PC-9 (cell line): ENCODE measurements at places on chromosomes 11 and 22. TPM values are rescaled to one million over a fixed set of nuclear protein-coding genes. Genes with fewer than 3 reads are reported as not detected.

The MMP13 gene
- total RNA-seq, result not detected in 2 replicates

The AP1B1 gene
- 43.9 and 50.8 TPM in 2 replicates for total RNA-seq

The EHBP1L1 gene
- 123 and 170 TPM in 2 replicates for total RNA-seq

The PACSIN3 gene
- total RNA-seq, result 113 and 114 TPM in 2 replicates

The TRIM48 gene
- total RNA-seq, result not detected in 2 replicates

The ANO5 gene
- total RNA-seq, result not detected in 2 replicates

The PRRG4 gene
- 11.5 and 11.9 TPM in 2 replicates for total RNA-seq

The OVOL1 gene
- total RNA-seq, result 10.2 and 10.5 TPM in 2 replicates

The ARFIP2 gene
- total RNA-seq, result 42.7 and 49.5 TPM in 2 replicates

The SULT4A1 gene
- total RNA-seq, result 3.2 and 3.4 TPM in 2 replicates

The FAM227A gene
- 8.8 and 9.8 TPM in 2 replicates for total RNA-seq

The NPAS4 gene
- total RNA-seq, result not detected in 2 replicates

The YAP1 gene
- 101 and 111 TPM in 2 replicates for total RNA-seq

The PTDSS2 gene
- 32.5 and 38.8 TPM in 2 replicates for total RNA-seq

The PANX3 gene
- not detected in 2 replicates for total RNA-seq

The NLRP6 gene
- 0.33 TPM in 1 of 2 replicates, not detected in the other for total RNA-seq

The ANGPTL5 gene
- not detected in 2 replicates for total RNA-seq

The TMEM191B gene
- 1.4 and 6.4 TPM in 2 replicates for total RNA-seq

The FGF4 gene
- not detected in 2 replicates for total RNA-seq

The OR5P2 gene
- total RNA-seq, result 1.3 and 2.5 TPM in 2 replicates

The KDELR3 gene
- total RNA-seq, result 15.5 and 18.9 TPM in 2 replicates

The MUC5AC gene
- total RNA-seq, result 0.09 and 0.25 TPM in 2 replicates

The OR52A1 gene
- total RNA-seq, result not detected in 2 replicates

The SGSM1 gene
- 0.08 and 0.48 TPM in 2 replicates for total RNA-seq

The KCNQ1 gene
- 0.55 TPM in 1 of 2 replicates, not detected in the other for total RNA-seq

The MRGPRX3 gene
- total RNA-seq, result not detected in 2 replicates

The CLMP gene
- 5.4 and 6.1 TPM in 2 replicates for total RNA-seq

The MS4A6E gene
- total RNA-seq, result not detected in 2 replicates
